8988T (cell line): ENCODE measurements at places on chromosomes 12 and 14.
A peak's percentile ranks its signal among the peaks of the same experiment; 100 is the strongest.

DNA sequence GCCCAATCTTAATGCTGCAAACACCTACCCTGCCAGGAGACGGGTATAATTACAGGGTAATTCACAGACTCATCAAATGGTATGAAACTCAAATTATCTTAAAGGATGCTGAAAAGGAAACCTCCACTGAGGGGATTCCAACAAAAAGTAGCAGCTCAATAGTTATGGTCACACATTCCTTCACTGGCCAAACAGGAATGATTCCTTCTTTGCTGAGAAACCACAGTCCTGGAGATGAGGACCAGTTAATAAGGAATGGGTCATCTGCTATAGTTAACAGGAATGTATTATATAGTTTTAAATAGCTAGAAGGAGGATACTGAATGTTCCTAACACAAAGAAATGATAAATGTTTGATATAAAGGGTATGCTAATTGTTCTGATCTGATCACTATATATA lies 136.9 kb downstream of the STXBP6 start:
- no peak for DNase-seq

GRCh38 chr12:112971248-112971647 lies 7.1 kb upstream of the OAS2 start:
- DNase-seq = no peak

- no peak for DNase-seq
Measured at GRCh38 chr14:61563162-61563511, 132.2 kb upstream of the HIF1A start.

- DNase-seq = no peak
Measured at GRCh38 chr14:89351516-89352404, 65.3 kb downstream of the FOXN3 start.

- no peak for DNase-seq
Measured at GRCh38 chr12:94815958-94816357, 165.6 kb upstream of the TMCC3 start.

DNA sequence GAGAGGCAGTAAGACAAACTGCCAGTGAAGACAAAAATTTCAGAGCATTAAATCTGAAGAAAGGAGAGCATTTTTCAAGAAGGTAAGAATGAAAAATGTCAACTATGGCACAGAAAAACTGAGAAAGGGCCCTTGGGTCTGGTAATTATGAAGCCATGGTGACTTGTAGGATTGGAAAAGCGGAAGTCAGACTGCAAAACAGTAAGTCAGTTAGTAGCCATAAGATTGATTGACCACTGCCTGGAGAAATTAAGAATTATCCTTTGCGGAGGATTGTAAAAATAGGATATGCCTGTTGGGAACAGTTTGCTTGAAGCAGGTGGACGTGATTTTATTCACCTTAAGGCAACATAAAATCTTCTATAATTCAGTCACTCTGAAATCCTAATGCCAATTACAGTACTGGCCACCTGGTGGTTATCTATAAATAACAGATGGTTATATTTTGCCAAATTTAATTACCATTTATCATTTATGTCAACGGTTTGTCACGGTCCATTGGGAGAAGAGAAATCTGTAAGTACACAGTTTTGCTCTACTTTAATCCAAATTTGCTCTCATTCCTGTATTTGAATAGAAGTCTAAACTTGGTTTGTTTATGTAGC lies 127.1 kb upstream of the CNTN1 start:
- DNase-seq = no peak

- no peak for DNase-seq
Measured at GRCh38 chr12:86186449-86186848, 69.7 kb downstream of the MGAT4C start.

- DNase-seq = no peak
Measured at GRCh38 chr14:51730098-51730497, 78.4 kb downstream of the FRMD6 start.

- no peak for DNase-seq
Measured at GRCh38 chr14:54662491-54663133, 95.7 kb downstream of the SAMD4A start.

- DNase-seq = no peak
Measured at GRCh38 chr14:98576463-98576862, 695.5 kb downstream of the BCL11B start.

- no peak for DNase-seq
Measured at GRCh38 chr12:10364815-10365622, 24.8 kb downstream of the KLRK1 start.

GRCh38 chr12:98154850-98155249 lies 360.5 kb upstream of the TMPO start:
- DNase-seq = no peak

GRCh38 chr12:76183459-76184186 lies 99.1 kb upstream of the NAP1L1 start:
- DNase-seq = peak; percentile 32

DNA sequence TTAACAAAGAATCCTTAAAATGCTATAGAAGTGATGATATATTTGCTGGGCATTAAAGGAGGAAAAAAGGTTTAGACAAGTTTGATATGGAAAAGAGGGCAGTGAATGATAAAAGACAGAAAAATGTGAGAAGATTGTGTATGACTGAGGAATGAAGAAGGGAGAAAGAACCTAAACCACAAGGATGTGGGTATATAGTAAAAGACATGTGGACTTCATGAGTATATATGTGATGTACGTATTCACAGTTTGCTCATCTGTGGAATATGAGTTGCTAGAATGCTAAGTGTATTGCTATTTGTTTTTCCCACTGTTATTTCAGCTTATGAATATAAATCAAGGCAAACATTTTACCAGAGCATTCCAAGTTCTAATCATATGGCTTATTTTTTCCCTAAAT lies 2.1 kb upstream of the SLC16A7 start:
- no peak for DNase-seq

GRCh38 chr12:124637581-124637981 lies 70.2 kb upstream of the NCOR2 start:
- no peak for DNase-seq

- DNase-seq = no peak
Measured at GRCh38 chr12:47591795-47592194, 114.0 kb downstream of the RPAP3 start.

DNA sequence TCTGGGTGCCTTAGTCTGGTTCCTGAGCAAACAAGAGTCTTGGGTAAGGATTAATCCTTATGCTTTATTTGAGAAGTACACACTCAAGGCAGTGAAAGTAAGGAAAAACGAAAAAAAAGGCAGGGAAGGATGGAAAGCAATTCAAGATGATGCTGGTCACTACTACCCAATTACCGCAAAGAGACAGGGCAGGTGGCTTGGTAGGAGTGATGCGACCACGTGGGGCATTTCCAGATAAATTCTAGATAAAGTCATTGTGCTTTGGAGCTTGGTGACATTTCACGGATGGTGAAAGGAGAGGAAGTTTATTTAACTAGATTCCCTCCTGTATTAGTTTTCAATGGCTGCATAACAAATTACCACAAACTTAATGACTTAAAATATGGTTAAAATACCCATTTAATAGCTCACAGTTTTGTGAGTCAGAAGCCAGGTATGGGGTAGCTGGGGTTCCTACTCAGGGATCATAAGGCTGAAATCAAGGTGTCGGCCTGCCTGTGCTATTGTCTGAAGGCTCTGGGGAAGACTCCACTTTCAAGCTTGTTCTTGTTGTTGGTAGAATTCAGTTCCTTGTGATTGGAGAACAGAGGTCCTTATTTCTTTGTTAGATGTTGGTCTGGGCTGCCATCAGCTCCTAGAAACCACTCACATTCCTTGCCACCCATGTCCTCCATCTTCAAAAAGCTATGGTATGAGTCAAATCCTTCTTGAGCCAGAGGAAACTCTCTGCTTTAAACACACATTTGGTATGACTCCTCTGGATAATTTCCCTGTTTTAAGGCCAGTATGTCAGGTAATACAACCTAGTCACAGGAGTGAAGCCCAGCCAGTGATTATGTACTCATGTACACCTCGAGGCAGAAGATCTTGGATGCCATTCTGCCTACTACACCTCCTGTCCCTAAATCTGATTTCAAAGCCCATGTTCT lies 5.6 kb upstream of the HMGA2 start:
- DNase-seq = no peak

DNA sequence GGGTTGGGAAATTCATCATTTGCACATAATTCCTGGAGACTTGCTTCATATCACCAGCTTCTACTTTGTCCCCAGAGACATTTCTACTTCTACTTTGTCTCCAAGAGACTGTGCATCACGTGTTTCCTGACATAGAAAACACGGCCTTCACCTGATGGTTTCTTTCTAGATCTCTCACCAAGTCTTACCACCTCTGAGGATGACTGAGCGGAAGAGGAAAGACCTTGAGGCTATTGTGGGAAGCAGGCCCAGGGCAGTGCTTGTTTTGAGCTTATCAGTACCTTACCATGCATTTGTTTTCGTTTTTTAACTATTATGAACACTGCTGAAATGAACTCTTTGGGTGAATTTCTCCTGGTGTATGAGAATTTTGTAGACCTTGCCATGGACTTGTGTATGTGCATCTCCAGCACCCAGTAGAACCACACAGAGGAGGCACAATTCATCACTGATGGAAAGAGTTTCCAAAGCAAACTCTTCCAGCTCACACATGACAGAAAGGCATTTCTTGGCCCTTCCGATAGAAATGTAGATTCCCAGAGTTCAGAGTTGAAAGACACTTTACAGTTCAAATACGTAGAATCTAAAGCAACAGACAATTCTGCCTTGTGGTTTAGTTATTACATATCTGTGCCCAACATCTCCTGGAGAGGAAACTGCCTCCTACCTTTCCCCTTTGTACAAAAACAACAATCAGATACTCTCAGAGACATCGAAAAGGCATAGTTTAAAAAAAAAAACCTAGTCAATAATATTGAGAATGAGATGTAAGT lies 434.7 kb downstream of the FUT8 start:
- DNase-seq = no peak

DNA sequence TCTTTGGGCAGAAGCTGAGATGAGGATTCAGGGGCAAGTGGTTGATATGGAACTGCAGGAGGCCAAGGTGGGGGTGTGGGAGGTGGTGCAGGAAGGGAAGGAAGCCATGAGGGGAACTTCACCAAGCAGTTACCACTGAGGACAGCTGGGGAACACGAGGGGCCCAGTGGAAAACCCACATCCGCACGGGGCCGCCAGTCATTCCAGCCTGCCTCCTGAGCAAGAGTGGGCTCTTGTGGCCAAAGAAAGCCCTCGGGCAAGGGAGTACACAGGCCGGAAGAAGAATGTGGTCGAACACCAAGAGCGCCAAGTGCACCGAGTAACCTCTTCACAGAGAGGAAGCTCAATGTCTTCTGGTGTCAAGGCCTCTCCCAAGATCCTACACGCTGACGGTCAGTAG lies 252.2 kb upstream of the FOXN3 start:
- DNase-seq = no peak

DNA sequence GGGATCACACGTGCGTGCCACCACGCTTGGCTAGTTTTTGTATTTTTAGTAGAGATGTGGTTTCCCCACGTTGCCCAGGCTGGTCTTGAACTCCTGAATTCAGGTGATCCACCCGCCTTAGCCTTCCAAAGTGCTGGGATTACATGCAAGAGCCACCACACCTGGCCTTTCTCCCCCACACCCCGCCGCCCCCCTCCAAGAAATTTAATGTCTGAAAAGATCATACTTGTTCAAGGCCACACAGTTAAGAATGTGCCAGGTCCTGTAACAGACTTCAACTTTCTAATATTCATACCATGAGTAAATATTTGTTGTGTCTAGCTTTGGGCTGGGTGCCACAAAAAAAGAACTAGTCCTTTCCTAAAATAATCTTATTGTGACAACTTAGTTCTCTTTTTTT lies 9.1 kb downstream of the GATC start:
- no peak for DNase-seq

DNA sequence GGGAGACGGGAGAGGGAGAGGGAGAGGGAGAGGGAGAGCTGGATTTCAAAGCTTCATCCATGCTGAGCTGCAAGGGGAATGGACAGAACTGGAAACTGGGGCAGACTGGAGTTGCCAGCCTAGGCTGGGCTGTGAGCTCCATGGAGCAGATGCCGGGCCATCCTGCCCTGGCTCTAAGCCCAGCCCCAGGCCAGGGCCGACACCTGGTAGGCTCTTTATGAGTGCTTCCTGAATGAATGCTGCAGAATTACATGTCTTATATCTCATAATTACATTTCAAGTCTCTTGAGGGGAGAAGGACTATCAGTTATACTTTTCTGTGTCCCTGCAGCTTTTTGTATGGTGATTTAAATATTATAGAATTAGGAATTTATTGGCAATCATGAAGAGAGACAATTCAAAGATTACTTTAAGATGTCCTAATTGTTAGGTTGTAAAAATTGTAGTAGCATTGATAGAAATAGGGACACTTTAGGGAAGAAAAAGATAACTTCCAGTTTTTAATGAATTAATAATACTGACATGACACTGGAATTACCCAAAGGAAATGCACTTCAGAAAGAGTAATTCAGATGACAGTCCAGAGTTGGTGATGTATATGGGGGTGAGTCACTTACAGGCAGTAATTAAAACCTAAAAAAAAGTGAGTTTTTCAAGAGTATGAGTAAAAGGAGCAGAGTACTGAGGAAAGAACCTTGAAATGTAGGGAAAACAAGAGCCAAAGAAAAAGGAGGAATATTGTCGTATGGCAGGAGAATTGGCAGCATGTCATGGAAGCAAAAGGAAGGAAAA lies 29.0 kb downstream of the SCYL2 start:
- DNase-seq = no peak

GRCh38 chr14:95071649-95072280 lies 85.6 kb downstream of the DICER1 start:
- DNase-seq = no peak

GRCh38 chr12:112017041-112017440 lies 3.8 kb downstream of the ERP29 start:
- no peak for DNase-seq

DNA sequence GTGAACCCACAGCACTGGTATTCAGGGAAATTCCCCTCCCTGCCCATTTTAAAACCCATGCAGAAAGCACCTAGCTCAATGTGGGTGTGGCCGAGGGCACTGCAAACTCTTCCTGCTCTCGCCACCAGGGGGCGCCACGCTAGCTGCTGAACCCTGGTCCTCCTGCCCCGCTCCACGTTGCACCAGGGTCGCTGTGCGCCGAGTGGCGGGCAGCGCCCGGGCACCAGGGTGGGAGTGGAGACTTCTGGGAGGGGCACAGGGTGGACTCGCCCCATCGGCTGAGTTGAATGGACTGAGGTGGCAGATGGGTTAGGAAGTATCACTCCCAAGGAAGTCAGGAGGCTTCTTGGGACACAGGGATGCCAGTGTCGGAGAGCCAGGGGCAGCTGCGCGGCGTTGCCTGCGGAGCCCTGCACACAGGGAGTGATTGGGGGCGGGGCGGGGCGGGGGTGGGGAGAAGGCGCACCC lies 48.1 kb upstream of the BCL11B start:
- DNase-seq = peak; percentile 85

GRCh38 chr12:3300833-3301401 lies 190.1 kb upstream of the PRMT8 start:
- DNase-seq = no peak

GRCh38 chr14:91400696-91401095 lies 16.9 kb downstream of the CCDC88C start:
- DNase-seq = no peak

- DNase-seq = no peak
Measured at GRCh38 chr14:35046751-35047536, 872 bp downstream of the FAM177A1 start.

- DNase-seq = no peak
Measured at GRCh38 chr12:104204690-104205480, 10.7 kb upstream of the TXNRD1 start.

- peak; percentile 62 for DNase-seq
Measured at GRCh38 chr12:48000878-48001504, 3.3 kb downstream of the COL2A1 start.
